ENCODE measurements at places on chromosomes 4 and X. TPM values are rescaled to one million over a fixed set of nuclear protein-coding genes. Genes with fewer than 3 reads are reported as not detected.

GRCh38 chr4:76074468-76074867, at the start of gene ART3:
Gene ART3 (plus strand): TSS chr4:76074709. CDS start chr4:76075890, 1,181 bp downstream.
- DNase-seq, result no peak

DNA sequence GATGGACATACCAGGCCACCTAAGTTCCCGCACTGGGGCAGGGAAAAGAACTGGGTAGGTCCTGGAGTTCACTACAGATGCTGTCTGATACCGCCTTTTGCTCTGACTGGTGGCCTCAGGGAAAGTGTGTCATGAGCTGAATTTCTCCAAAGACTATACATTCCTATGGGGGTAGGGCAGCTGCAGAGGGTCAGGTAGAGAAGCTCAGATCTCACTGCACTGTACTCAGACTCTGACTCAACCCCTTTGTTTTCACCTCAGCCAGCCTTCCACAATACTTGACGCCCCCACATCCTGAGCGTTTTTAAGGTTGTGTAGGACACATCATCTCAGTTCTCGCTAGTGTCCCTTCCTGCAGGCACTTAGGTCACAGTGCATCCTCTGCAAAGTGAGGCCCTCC, 7.8 kb downstream of the GATB start:
- DNase-seq, result no peak

- no peak for DNase-seq
Measured at GRCh38 chr4:10055871-10056270, 34.6 kb upstream of the SLC2A9 start.

Gene SMAD1
- 64.7 TPM for polyA plus RNA-seq

Gene TDO2
- 0.55 TPM for polyA plus RNA-seq

- no peak for DNase-seq
Measured at GRCh38 chr4:124579896-124580295, 132.6 kb downstream of the ANKRD50 start.

- no peak for DNase-seq
Measured at GRCh38 chr4:89496851-89497250, 189.3 kb upstream of the GPRIN3 start.

DNA sequence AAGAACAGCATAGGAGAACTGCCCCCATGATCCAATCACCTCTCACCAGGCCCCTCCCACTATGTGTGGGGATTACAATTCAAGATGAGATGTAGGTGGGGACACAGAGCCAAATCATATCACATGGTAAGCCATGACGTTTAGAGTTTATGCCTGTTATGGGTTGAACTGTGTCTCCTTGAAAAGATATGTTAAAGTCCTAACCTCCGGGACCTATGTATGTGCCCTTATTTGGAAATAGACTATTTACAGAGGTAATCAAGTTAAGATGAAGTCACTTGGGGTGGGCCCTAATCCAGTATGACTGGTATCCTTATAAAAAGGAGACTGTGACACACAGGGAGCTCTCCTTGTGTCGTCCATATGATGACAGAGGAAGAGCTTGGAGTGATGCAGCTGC, 25.2 kb upstream of the SLC2A9 start:
- DNase-seq, result no peak

Gene ADRA2C
- polyA plus RNA-seq, result not detected

GRCh38 chr4:158208963-158209640, 1.2 kb upstream of the TMEM144 start:
- no peak for DNase-seq
